ENCODE measurements at places on chromosomes 1 and 21.

GRCh38 chr1:214511639-214511998, 39.8 kb downstream of the PTPN14 start:
- DNase-seq = no peak

DNA sequence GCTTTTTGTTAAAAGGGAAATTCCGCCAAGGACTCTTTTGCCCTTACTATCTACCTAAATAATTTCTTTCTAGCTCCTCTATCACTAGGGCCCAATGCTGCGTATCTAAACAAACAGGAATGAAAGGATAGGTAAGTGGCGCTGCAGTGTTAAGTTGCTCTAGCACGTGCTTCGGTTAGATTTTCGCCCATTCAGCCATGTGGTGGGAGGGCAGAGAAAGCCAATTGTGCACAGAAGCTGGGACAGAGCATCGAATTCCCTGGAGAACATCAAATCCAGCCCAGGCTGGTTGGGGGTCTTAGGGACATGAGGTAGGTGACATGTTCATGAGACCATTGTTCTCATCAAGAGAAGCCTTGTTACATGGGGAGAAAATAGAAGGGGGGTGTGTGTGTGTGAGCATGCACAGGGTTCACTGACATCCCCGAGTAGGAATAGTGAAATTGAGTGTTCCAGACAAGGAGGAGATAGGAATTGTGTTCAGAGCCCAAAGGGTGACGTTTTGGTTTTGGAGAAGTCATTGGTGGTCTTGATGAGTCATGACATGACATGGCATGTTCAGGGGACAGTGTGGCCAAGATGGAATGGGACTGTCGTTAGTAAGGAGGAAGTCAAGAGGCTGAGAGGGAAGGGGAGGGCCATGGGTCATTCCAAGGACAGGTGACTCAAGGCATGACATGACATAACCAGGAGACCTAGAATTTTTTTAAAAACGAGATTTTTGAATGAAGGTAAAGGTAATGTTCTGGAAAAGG, 107.1 kb downstream of the TLR5 start:
- DNase-seq = no peak

GRCh38 chr1:68673771-68674170, 176.9 kb upstream of the DEPDC1 start:
- no peak for DNase-seq

GRCh38 chr1:43206600-43207228, 34.6 kb downstream of the CFAP57 start:
- peak; percentile 100 for DNase-seq

GRCh38 chr1:68145418-68146126, 86.8 kb downstream of the WLS start:
- no peak for DNase-seq

DNA sequence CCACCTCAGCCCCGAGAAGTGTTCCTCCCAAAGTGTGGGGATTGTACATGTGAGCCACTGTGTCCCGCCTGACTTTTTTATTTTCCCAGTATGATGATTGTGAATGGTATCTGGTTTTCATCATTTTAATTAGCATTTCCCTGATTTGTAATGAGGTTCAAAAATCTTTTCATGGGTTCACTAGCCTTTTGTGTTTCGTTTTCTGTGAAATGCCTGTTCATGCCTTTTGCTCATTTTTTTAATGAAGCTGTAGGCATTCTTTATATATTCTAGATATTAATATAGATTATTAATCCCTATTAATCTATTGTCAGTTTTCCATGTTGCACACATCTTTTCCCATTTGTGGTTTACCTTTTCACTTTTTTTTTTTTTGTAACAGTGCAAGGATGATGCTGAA, 20.5 kb downstream of the DAP3 start:
- no peak for DNase-seq

GRCh38 chr1:110211496-110212168, 1.5 kb downstream of the KCNC4 start:
- DNase-seq = no peak

Data from NCI-H226 (cell line).